ENCODE measurements at places on chromosomes 3 and 15.

DNA sequence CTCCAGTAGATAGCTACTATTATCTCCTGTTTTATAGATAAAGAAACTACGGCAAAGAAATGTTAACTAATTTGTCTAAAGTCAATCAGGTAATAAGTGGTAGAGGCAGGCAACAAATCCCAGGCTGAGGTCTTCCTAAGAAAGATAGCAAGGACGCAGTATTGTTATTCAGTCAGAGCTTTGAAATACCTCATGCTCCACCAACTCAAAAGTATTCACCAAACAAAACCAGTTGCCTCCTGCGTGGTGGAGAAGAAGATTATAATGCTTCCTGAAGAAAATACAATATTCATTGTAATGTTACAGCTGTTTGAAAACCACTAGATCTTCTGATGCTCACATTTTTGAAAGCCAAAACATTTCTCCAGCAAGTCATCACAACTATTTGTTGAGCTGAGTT lies 138.2 kb upstream of the CNTN4 start:
- no peak overlapping the region for H3K27ac ChIP-seq
- no peaks in the 10 kb centered on the region for H3K36me3 ChIP-seq
- H3K27me3 ChIP-seq = no peaks in the 10 kb centered on the region
- no peaks in the 10 kb centered on the region for H3K4me1 ChIP-seq

DNA sequence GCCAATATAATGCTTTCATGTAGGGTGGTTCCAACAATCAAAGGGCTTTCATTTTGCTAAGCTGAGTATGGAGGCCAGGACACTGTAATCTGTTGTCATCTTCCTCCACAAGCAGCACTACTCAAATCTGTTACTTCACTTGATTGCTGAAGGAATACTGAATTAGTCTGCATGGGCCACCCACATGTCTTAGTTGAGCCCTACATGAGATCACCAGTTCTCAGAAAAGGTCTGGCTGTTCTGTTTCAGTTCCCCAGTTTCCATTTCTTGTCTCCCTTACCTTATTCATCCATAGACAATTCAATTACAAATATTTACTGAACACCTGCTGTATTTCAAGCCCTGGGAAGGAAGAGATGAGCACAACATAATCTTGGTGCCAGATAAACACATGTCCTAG lies 119.2 kb downstream of the FHIT start:
- H3K4me3 ChIP-seq = no peak overlapping the region
- H3K27ac ChIP-seq = no peak overlapping the region
- no peaks in the 10 kb centered on the region for H3K27me3 ChIP-seq
- H3K4me1 ChIP-seq = no peaks in the 10 kb centered on the region

DNA sequence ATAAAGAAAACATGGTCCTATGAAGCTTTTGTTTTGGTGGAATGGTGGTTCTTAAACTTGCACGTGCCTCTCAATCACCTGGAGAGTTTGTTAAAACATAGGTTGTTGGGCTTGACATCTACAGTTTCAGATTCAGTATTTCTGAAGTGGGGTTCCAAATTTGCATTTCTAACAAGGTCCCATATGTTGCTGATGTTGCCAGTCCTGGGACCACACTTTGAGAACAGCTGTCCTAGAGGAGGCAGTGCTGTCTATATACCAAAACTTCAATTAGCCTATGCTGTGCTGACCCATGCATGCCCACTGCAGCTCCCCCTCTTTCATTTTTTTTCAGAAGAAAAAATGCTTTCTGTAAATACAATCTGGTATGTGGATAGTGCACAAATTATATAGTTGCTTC lies 31.3 kb downstream of the ALCAM start:
- no peaks in the 10 kb centered on the region for H3K27me3 ChIP-seq
- no peaks in the 10 kb centered on the region for H3K36me3 ChIP-seq
- H3K4me1 ChIP-seq = no peaks in the 10 kb centered on the region
- no peak overlapping the region for H3K4me3 ChIP-seq
- H3K27ac ChIP-seq = no peak overlapping the region

DNA sequence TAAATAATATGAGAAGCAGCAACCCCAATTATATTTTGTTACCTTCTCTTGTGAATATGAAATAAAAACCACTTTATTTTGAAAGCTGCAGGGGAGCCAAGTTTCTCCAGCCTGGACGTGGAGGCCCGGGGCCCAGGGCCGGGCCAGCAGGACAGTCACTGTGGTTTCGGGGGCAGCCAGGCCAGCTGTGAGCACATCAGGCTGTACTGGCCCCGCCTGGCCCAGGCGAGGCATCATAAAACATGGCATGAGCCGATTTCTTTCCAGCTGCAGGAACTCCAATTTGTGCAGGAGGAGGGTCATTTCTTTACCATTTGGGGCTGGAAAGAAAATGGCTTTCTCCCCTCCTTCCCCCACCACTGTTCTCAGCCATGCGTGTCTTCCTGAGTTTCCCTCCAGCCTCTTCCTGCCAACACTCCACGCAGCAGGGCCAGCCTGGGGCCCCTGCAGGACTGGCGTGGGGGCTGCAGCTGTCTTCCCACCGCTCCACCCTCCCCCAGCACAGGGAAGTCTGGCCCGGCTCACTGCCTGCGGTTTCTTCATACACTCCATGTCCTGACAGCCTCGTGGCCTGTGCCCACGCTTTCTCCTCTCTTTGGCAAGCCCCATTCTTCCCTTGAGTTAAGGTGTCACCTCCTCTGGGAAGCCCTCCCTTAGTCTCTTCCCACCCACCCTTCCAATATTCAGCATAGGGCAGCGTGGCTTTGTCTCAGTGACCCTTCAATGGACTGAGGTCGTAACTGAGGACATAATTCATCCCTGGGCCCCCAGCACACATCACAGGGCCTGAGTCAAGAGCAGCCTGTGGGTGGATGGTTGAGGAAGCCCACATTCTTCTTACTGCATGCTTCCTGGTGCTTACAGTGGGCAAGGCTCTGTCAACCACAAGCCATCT lies 135.8 kb downstream of the CHSY1 start:
- no peak overlapping the region for H3K27ac ChIP-seq
- no peaks in the 10 kb centered on the region for H3K36me3 ChIP-seq
- no peaks in the 10 kb centered on the region for H3K4me1 ChIP-seq
- DNase-seq = peak; percentile 89
- no peak overlapping the region for H3K4me3 ChIP-seq

DNA sequence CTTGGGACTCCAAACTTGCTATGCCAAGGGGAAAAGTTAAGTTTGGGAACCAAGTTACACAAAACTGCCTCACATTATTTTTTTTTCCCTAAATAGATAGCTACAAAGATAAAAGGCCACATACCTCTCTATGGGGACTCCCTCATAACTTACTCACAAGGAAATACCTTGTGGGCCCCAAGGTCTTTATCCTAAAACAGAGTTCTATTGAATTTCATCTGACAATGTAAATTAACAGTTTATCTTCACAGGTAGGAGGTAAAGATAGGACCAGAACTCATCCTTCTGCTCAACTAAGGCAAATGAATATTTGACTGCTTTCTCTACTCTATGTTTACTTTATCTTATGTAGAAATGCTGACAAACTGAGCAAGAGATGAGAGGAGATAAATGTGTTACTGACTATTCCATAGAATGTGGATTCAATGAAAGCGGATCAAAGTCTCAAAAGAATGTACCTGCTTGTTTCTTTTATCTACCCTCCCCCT lies 1278.0 kb downstream of the OTOL1 start:
- DNase-seq = no peak
- H3K27me3 ChIP-seq = no peaks in the 10 kb centered on the region
- H3K4me1 ChIP-seq = no peaks in the 10 kb centered on the region

- H3K4me3 ChIP-seq = no peak overlapping the region
- no peaks in the 10 kb centered on the region for H3K27me3 ChIP-seq
- no peaks in the 10 kb centered on the region for H3K4me1 ChIP-seq
- H3K36me3 ChIP-seq = no peaks in the 10 kb centered on the region
- no peak overlapping the region for H3K27ac ChIP-seq
- no peak for DNase-seq
Observed at GRCh38 chr15:69860321-69860720, 237.4 kb downstream of the TLE3 start.

- no peak overlapping the region for H3K27ac ChIP-seq
- H3K36me3 ChIP-seq = no peaks in the 10 kb centered on the region
- H3K4me3 ChIP-seq = no peak overlapping the region
- DNase-seq = no peak
Observed at GRCh38 chr15:57102858-57103257, 184.4 kb downstream of the TCF12 start.

GRCh38 chr3:193736616-193737015 lies 143.6 kb downstream of the OPA1 start:
- H3K27ac ChIP-seq = no peak overlapping the region
- no peak overlapping the region for H3K4me3 ChIP-seq
- DNase-seq = no peak
- H3K27me3 ChIP-seq = no peaks in the 10 kb centered on the region
- H3K4me1 ChIP-seq = no peaks in the 10 kb centered on the region

DNA sequence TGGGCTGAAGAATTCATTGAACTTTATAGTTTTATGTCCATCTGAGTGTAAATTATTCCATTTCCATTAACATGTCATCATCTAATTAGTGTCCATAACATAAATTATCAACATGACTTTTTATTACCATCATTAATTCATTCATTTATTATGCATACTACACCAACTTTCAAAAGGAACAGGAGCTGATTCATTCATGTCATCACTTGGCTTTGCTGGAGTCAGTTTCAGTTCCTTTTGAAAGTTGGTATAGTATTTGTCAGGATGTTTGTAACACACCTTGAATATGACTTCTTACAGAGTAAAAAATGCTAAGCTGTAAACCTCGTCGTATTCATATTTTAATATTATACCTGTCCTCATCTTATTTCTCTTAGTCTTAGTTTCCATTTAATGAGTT lies 298.0 kb upstream of the RBMS3 start:
- H3K4me1 ChIP-seq = no peaks in the 10 kb centered on the region
- H3K27ac ChIP-seq = no peak overlapping the region
- no peak for DNase-seq
- no peaks in the 10 kb centered on the region for H3K27me3 ChIP-seq

- no peak for DNase-seq
- H3K36me3 ChIP-seq = peaks cover 11% of the 10 kb centered on the region
- H3K27me3 ChIP-seq = no peaks in the 10 kb centered on the region
- H3K27ac ChIP-seq = no peak overlapping the region
- H3K4me1 ChIP-seq = no peaks in the 10 kb centered on the region
- no peak overlapping the region for H3K4me3 ChIP-seq
Observed at GRCh38 chr15:40554161-40554525, 10.7 kb downstream of the CCDC32 start.

GRCh38 chr3:195763843-195764825 lies 43.4 kb downstream of the MUC20 start:
- no peak overlapping the region for H3K4me3 ChIP-seq
- no peaks in the 10 kb centered on the region for H3K36me3 ChIP-seq
- H3K4me1 ChIP-seq = no peaks in the 10 kb centered on the region
- H3K27me3 ChIP-seq = peaks cover 4% of the 10 kb centered on the region

- no peak for DNase-seq
- no peaks in the 10 kb centered on the region for H3K27me3 ChIP-seq
- H3K27ac ChIP-seq = no peak overlapping the region
- H3K4me3 ChIP-seq = no peak overlapping the region
Observed at GRCh38 chr15:41169781-41170180, 53.7 kb upstream of the INO80 start.

DNA sequence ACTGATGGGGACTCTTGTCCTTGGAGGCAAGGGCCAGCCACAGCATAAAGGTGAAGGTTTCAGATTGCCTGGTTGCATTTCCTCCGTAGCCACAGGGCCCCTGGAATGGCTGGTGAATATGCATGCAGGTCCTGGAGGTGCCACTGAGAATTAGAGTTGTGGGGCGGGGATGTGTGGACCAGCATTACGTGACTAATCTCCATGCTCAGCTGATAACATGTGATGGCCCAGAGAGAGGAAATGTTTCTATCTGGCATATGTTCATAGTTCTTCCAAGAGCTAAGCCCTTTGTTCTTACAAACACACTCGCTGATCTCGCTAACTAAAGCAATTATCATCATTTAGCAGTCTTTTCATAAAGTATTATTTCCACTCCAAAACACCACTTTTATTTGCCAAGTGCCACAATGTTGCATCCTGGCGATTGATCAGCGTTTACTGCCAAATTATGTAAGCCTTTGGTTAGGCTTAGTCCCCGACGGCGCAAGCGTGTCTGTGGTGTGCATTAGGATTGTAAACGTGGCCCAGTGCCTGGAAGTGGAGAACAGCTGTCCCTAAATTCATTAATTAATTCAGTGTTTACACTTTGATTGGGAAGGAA lies 55.9 kb downstream of the CGNL1 start:
- no peak overlapping the region for H3K4me3 ChIP-seq
- no peaks in the 10 kb centered on the region for H3K36me3 ChIP-seq
- DNase-seq = no peak
- H3K4me1 ChIP-seq = peaks cover 36% of the 10 kb centered on the region

- H3K36me3 ChIP-seq = no peaks in the 10 kb centered on the region
- peak overlapping the region; percentile 92 for H3K4me3 ChIP-seq
- DNase-seq = no peak
- peaks cover 7% of the 10 kb centered on the region for H3K4me1 ChIP-seq
Observed at GRCh38 chr15:34336991-34337556, 507 bp downstream of the SLC12A6 start.

GRCh38 chr3:42056840-42057239 lies 34.3 kb upstream of the TRAK1 start:
- H3K4me3 ChIP-seq = no peak overlapping the region
- H3K27ac ChIP-seq = no peak overlapping the region
- H3K27me3 ChIP-seq = no peaks in the 10 kb centered on the region

GRCh38 chr3:111338059-111338698 lies 203.8 kb upstream of the CD96 start:
- DNase-seq = peak; percentile 40
- H3K27ac ChIP-seq = no peak overlapping the region
- H3K4me3 ChIP-seq = no peak overlapping the region

GRCh38 chr3:102078854-102079808 lies 229.8 kb downstream of the NFKBIZ start:
- H3K36me3 ChIP-seq = no peaks in the 10 kb centered on the region
- no peak for DNase-seq
- no peaks in the 10 kb centered on the region for H3K27me3 ChIP-seq
- H3K27ac ChIP-seq = no peak overlapping the region

GRCh38 chr15:54820098-54820497 lies 376.6 kb downstream of the RSL24D1 start:
- H3K36me3 ChIP-seq = no peaks in the 10 kb centered on the region
- H3K27me3 ChIP-seq = no peaks in the 10 kb centered on the region
- no peak overlapping the region for H3K4me3 ChIP-seq
- no peak overlapping the region for H3K27ac ChIP-seq
- no peak for DNase-seq
- no peaks in the 10 kb centered on the region for H3K4me1 ChIP-seq

DNA sequence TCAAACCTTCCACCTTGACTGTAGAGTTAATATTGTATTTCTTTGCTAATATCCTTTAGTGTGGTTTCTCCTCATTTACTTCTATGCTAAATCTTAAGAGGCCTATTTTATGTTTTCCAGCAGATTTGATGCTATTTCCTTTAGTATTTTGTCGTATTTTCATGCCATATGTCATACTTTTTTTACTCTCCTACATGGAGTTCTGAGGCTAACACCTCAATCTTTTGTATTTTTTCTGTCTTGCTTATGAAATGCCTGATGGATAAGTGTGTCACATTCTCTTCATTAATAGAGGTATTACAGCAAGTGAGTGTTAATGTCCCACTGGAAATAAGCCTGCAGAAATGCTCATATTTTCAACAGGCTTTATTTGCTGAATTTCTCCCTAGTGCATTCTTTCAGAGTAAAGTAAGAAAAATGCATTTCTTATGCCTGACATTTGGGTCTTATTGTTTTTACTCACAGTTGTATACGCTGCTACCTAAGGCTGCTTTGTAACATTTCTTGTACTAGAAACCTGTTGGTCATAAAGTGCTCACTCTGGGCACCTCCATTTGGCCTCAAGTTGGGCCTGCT lies 63.2 kb downstream of the DIPK2A start:
- no peaks in the 10 kb centered on the region for H3K36me3 ChIP-seq
- H3K27ac ChIP-seq = no peak overlapping the region
- H3K4me1 ChIP-seq = no peaks in the 10 kb centered on the region

Data from kidney (tissue), 22 donors.